CD4-positive, alpha-beta T cell treated with Interleukin-21 for 1 hour (primary cell): ENCODE measurements at places on chromosomes 5 and 9.

DNA sequence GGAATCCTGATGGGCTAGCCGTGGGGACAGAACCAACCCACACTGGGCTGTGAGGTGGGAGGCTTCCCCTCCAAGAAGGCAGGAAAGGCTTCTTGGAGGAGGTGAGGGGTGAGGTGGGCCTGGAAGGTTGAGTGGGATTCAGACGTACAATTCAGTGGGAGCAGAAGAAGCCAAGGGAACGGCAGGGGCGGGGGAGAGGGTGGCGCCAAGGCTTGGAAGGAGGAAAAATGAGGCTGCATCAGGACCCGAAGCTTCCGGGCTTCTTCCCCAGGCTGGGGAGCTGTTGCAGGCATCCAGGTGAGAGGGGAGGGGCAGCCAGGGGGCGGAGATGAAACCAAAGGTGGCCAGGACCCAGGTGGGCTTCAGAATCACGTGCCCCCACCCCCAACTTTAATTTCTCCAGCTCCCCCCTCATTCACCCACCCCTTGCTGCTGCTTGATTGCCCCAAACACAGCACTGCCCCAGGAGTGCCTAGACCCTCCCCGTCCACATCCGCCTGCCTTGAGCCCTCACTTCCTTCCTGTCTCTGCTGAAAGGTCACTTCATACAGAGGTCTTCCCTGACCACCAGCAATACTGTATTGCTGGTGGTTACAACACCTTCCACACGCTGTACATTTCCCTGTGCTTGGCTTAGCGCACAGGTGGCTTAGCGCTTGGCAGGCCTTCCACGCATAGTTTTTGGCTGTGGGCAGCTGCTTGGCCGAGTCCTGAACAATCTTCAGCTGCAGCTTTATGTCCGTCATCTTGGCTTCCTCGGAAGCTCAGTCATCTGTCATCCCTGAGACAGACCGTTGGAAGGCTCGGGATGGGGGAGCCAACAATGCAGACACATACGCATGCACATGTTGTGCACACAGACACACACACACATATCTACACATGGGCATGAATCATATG lies 193.5 kb downstream of the RGS3 start:
- no peak for DNase-seq

- DNase-seq = no peak
Observed at GRCh38 chr5:179609834-179610108, 13.7 kb downstream of the HNRNPH1 start.

GRCh38 chr5:96807075-96807654 lies 580 bp downstream of the ERAP1 start:
- DNase-seq = no peak

DNA sequence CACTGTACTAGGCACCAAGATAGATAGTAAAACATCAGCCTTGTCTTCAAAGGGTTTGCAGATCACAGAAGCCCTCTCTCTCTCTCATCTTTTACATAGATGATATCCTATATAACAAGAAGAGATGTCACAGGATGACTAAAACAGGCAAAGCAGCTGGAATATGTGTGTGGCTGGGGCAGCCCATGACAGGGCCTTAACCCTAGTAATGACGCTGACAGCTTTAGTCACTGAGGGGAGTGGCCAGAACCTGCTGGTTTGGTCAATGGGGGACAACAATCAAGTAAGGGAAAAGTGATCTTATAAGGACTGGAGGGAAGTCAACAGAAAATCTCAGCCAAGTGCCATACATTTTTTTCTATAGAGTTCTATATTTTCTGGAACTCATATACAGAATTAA lies 41.9 kb upstream of the RIC1 start:
- DNase-seq = peak; percentile 23

DNA sequence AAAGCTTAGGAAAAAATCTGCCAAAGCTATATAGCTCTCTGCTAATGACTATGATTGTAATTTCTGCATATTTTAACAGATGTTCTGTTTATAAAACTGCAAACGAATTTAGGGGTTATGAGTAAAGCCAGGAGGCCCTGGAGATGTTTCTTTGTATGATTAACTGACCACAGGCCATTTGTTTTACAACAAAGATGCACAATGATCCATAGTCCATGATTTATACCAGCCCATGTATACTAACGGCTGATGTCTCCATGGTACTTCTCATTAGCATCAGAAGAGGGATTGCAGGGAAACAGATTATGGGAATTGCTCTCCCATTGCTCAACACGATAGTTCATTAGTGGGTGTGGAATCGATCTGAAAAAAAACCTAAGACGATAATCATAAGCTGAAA lies 78.9 kb downstream of the PPP2R2B start:
- DNase-seq = no peak

DNA sequence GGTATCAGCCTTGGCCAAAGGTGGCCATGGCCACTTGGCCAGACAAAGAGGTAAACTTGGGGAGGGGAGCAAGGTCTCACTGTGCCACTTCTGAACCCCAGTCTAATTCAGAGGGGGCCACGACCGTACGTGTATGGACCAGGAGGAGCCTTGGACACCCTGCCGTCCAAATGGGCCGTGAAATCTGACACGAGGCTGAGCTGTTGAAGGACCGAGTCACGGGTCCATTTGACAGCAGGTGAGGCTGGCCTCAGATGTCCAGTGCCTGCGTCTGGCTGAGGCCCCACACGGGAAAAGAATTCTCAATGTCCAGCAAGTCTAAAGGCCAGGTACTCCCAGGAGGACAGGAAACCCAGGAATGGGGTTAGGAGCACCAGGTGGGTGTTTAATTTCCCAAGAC lies 17.7 kb downstream of the CMBL start:
- no peak for DNase-seq

GRCh38 chr9:131739133-131739958 lies 530 bp downstream of the RAPGEF1 start:
- peak; percentile 55 for DNase-seq

DNA sequence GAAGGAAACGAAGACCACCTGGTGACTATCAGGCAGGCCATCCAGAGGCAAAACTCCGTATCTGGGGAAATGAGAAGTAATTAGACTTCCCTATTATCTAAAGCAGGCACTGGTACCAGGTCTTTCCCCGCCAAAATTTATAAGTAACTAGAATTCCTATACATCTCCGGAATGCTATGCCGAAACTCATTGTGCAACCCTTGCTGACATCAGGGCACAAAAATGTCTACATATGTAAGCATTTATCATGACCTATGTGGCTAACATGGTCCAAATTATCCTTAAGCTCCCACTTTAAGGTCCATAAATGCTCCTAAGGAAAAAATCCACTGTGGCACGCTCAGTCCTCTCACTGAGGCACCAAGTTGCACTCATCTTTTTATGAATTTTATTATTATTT lies 17.8 kb downstream of the ACTL7B start:
- no peak for DNase-seq

GRCh38 chr5:80796846-80797245 lies 142.1 kb upstream of the DHFR start:
- DNase-seq = no peak

DNA sequence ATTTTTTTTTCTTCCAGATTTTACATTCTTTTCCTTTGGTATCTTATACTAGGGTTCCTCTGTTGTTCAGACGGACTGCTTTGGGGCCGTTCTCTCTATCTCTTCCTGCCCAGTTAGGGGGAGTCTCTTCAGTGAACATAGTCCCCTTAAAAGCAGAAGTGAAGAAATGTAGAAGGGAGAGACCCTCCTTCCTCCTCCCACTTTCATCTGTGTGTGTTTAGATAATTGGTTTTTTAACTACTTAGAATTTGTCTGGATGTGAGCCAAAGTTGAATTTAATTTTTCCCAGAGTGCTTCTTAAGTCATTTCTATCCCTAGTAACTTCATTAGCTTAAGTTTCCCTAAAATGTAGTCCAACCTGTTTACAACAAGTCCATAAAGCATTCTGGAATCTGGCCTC lies 167.5 kb downstream of the HACD4 start:
- DNase-seq = no peak

- DNase-seq = peak; percentile 59
Observed at GRCh38 chr5:154756868-154757813, 2.0 kb downstream of the LARP1 start.

DNA sequence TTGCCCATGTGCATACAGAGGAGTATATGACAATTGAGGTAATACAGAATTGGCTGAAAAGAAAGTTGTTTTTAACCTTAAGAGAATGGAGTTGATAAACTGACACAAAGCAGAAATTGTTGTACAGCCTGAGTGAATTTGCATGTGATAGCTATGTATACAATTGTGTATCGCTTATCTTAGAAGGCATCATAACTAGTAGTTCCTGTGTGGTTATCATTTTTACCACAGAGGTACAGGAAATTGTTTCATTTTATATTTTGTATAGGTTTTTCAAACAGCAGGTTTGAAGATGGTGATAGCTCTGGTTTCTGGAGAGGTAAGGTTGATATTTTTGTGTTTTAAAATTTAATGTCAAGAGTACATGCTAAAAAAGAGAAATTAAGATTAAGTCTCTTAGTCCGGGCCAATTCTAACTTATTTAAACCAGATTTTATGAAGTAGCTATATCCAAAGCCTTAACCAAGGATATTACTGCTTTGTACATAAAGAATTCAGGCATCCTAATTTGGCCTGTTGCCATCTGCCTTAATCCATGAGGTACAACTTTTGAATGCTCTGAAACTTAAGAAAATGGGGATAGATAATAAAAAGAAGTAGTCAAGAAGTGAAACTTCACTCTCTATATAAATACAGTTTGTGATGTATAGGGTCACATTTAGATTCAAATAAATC lies 26.0 kb downstream of the DDX4 start:
- peak; percentile 39 for DNase-seq

DNA sequence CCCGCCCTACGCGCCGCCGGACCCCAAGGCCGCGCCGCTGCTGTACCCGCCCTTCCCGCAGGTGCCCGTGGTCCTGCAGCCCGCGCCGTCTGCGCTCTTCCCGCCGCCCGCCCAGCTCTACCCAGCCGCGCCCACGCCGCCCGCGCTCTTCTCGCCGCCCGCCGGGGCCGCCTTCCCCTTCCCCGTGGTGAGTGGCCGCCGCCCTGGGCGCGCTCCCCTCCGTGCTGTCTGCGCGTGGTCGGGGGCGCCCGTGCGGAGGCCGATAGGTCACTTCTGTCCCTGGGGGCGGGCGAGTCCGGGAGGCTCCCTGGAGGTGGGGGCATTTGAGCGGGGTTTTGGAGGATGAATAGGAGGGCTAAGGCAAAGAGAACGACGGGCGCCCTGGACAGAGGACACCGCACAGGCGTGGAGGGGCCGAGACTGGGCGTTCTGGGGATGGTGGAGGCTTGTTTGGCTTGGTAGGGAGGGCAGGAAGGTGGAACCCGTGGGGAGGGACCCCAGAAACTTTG lies 9.6 kb downstream of the PRRT1B start:
- DNase-seq = no peak
